NCI-H1092 treated with DMSO at 0.1 percent for 48 hours (cell line): ENCODE measurements at places on chromosomes 16 and 17.

DNA sequence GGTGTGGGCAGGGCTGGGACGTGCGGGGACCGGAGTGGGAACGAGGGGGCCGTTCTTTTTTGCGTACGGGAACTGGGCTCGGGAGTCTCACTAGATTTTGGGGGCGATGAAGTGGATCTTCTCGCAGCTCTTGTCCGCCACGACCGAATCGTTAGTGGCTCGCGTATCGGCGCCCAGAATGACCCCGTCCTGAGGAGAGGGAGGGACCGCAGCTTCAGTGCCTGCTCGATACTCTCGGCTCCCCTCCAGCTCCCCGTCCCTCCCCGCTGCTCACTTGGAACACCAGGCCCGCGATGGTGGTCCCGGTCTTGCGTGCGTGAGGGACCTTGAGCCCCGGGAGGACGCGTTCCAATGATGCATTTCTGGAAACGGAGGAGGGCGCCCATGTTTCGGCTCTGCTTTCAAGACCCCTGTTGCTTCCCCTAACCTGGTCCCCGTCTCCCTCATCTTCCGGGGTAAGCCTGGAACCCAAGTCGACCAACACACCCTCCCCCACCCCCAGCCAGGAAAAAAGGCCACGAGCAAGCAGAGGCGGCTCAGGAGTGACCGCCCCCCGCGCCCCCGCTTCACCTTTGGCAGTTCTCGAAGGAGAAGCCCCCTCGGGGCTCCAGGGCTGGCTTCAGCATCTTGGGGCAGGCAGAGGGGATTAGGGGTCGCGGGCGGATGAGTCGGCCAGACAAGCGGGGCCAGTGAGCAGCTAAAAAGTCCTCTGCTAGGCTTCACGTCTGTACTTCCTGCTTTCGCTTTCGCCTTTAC lies at the start of gene PSMB10:
Gene PSMB10 (minus strand): TSS at position 727 of the 756 bp plus-strand sequence. CDS start 101 bp downstream, at position 626.
- peak; percentile 36 for DNase-seq

DNA sequence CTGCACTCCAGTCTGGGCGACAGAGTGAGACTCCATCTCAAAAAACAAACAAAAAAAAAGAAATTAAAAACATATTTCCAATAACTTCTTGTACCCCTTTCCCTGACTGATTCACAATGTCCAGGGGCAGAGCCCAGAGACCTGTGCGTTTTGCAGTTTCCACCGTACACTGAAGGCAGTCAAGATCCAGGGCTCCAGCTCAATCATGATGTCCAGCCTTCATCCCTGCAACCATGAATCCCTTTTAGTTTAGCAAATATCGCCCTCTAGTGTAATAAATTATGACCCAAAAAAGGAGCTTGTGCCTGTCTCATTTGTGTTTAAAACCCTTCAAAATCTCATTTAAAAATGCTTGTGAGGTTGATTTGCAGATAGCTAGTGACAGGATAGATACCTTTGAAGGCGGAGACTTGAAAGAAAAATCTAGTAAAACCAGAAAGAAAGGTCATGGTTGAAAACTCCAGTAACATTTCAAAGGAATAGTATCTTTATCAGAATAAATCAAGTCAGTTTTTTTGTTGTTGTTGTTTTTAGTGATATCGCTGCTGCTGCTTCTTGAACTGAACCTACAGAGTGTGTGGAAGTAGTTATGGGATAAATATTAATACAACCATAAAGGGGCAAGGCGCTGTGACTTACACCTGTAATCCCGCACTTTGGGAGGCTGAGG lies 3.7 kb upstream of the ERN1 start:
- DNase-seq = peak; percentile 74

DNA sequence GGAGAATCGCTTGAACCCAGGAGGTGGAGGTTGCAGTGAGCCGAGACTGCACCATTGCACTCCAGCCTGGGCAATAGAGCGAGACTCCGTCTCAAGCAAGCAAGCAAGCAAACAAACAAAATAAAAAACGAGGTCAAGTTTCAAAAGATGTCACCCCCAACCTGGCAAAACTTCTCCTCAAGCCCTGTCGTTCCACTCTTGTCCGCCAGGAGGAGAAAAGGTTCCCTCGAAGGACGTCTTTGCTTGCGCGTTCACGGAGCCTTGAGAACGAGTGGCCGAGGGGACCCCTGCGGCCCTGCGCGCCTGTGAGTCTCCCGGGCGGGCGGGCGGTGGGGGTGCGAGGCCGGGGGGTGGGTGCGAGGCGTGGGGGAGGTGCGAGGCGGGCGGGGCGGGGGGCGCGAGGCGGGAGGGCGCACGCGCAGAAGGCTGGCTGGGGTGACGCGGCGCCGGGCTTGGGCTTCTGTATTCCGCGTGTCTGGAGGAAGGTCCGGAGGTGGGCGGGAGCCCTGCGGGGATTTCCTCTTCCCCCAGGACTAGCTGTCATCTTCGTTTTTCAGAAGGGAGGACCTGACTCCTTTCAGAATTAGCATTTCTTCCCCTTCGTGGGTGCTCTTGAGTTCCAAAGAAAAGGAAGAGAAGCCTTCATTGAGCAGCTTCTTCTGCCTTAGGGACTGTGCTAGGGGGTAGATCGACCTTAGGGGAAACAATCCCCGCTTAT lies 3.7 kb downstream of the SLC52A1 start:
- DNase-seq = peak; percentile 46

GRCh38 chr17:68210570-68211315 lies 37.1 kb upstream of the AMZ2 start:
- DNase-seq = no peak

DNA sequence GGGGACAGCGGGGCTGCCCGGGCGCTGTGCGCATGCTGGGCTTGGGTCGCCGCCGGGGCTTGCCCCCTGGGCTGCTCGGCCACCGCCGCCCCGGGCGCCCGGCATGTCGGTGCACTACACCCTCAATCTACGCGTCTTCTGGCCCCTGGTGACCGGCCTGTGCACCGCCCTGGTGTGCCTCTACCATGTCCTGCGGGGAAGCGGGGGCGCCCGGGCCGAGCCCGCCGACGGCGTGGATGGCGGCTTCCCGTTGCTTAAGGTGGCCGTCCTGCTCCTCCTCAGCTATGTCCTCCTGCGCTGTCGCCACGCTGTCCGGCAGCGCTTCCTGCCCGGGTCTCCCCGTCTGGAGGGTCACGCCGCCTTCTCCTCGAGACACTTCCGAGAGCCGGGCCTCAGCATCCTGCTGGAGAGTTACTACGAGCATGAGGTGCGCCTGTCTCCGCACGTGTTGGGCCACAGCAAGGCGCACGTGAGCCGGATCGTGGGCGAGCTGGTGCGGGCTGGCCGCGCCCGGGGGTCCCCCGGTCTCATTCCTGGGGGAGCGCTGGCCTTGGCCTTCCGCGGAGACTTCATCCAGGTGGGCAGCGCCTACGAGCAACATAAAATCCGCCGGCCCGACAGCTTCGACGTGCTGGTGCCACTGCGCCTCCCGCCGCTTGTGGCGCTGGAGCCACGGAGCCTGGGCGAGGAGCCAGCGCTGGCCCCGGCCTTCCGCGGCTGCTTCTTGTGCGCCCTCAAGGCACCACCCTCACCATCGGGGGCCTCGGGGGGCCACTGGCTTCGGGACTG lies 789 bp downstream of the ITPRIPL2 start:
- DNase-seq = peak; percentile 15

GRCh38 chr17:58105093-58105492 lies 21.9 kb downstream of the DYNLL2 start:
- no peak for DNase-seq

DNA sequence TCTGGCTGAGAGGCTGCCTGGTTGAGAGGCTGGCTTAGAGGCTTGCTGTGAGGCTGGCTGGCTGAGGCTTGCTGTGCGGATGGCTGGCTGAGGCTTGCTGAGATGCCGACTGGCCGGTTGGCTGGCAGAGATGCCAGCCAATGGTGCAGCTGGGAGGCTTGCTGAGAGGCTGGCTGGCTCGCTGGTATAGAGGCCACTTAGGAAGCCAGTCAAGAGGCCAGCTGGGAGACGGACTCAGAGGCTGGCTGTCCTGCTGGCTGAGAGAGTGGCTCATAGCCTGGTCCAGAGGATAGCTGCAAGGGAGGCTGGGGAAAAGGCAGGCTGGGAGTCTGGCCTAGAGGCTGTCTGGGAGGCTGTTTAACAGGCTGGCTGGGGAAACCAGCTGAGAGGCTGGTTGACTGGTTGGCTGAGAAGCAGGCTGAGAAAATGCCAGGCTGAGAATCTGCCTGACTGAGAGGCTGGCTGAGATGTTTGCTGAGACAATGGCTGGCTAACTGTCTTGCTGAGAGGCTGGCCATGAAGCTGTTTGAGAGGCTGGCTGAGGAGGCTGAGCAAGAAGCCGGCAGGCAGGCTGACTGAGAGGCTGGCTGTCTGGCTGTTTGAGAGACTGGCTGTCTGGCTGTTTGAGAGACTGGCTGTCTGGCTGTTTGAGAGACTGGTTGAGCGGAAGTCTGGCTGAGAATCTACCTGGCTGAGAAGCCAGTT lies 37.5 kb upstream of the ACSM2B start:
- peak; percentile 92 for DNase-seq
